ENCODE measurements at places on chromosomes 12 and 14.

DNA sequence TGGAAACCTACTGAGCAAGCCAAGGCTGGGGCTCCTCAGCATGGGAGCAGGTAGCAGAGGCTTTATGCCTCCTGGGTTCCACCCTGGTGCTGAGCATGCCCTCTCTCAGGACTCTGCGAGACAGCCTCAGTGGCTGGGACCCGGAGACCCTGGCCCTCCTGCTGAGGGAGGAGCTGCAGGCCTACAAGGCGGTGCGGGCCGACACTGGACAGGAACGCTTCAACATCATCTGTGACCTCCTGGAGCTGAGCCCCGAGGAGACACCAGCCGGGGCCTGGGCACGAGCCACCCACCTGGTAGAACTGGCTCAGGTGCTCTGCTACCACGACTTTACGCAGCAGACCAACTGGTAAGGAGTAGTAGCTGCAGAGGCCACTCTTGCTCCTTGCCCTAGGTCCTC, 8.4 kb downstream of the ESPL1 start:
- no peak for DNase-seq

GRCh38 chr14:44564908-44565307, 57.8 kb upstream of the FSCB start:
- no peak for DNase-seq

- no peak for DNase-seq
Measured at GRCh38 chr12:85006206-85006605, 29.9 kb downstream of the TSPAN19 start.

GRCh38 chr12:68573406-68573805, 37.3 kb upstream of the RAP1B start:
- no peak for DNase-seq

DNA sequence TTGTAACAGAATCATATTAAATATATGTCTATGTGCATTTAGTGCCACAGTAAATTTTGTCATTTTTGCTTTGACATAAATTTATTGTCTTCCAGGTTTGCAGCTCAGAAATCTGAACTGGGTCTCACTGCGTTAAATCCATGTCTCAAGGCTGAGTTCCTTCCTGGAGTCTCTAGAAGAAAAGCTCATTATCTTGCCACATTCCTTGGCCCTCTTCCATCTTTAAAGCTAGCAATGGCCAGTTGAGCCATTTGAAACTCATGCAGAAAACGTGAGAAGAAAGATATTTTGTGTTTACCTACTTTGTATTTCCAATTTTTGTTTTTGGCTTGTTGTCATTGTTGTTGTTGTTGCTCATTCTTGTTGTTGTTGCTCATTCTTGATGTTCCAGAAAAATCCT, 10.7 kb downstream of the PRH1 start:
- no peak for DNase-seq
